Endothelial cell of coronary artery (primary cell): ENCODE measurements at places on chromosomes 11 and 22. TPM values are rescaled to one million over a fixed set of nuclear protein-coding genes. Genes with fewer than 3 reads are reported as not detected.

The MRGPRE gene
- total RNA-seq: not detected in 2 replicates

The MOGAT2 gene
- not detected in 2 replicates for total RNA-seq

The CADM1 gene
- 2.2 and 3.4 TPM in 2 replicates for total RNA-seq

The KCNA4 gene
- total RNA-seq: not detected in 2 replicates

The MIOX gene
- total RNA-seq: not detected in 2 replicates

The TRIM66 gene
- total RNA-seq: 5.0 and 6.4 TPM in 2 replicates

The RCOR2 gene
- 0.36 and 0.47 TPM in 2 replicates for total RNA-seq

The MMP3 gene
- total RNA-seq: not detected in 2 replicates
